ENCODE measurements at places on chromosomes 3 and 15.

- no peak for DNase-seq
Observed at GRCh38 chr3:176953106-176954060, 243.9 kb downstream of the TBL1XR1 start.

GRCh38 chr3:189909573-189909972, 211.1 kb downstream of the P3H2 start:
- no peak for DNase-seq

GRCh38 chr3:41364736-41365135, 165.4 kb downstream of the CTNNB1 start:
- DNase-seq = no peak

GRCh38 chr3:54123003-54123775, 837 bp downstream of the CACNA2D3 start:
- no peak for DNase-seq

- no peak for DNase-seq
Observed at GRCh38 chr15:89358435-89358754, 23.8 kb upstream of the POLG start.

GRCh38 chr3:160948273-160948672, 156.9 kb downstream of the B3GALNT1 start:
- DNase-seq = no peak

GRCh38 chr3:182182531-182182968, 470.8 kb downstream of the SOX2 start:
- DNase-seq = no peak

- peak; percentile 98 for DNase-seq
Observed at GRCh38 chr3:101848754-101849713, at the start of gene NFKBIZ. Gene NFKBIZ (plus strand): TSS chr3:101849514. CDS start chr3:101849629, 115 bp downstream.
